Ovary (tissue), 10 donors: ENCODE measurements at places on chromosomes 2 and 18. TPM values are rescaled to one million over a fixed set of nuclear protein-coding genes. Genes with fewer than 3 reads are reported as not detected.

Gene STAT4
- total RNA-seq = 1.5 TPM

Gene TMEM37
- 17.4 TPM for total RNA-seq

Gene GPR17
- total RNA-seq = not detected

Gene INO80D
- 31.7 TPM for total RNA-seq

Gene OR6B2
- total RNA-seq = not detected

Gene IL1F10
- not detected for total RNA-seq

Gene MAL
- total RNA-seq = 1.7 TPM

Gene CFC1
- total RNA-seq = not detected

Gene LRRC30
- not detected for total RNA-seq

Gene TFCP2L1
- total RNA-seq = 2.0 TPM

Gene SERPINB3
- total RNA-seq = not detected

Gene IL36RN
- total RNA-seq = not detected

Gene MEP1B
- total RNA-seq = not detected

Gene SULT1C4
- 11.3 TPM for total RNA-seq

Gene C18orf54
- total RNA-seq = 1.2 TPM

DNA sequence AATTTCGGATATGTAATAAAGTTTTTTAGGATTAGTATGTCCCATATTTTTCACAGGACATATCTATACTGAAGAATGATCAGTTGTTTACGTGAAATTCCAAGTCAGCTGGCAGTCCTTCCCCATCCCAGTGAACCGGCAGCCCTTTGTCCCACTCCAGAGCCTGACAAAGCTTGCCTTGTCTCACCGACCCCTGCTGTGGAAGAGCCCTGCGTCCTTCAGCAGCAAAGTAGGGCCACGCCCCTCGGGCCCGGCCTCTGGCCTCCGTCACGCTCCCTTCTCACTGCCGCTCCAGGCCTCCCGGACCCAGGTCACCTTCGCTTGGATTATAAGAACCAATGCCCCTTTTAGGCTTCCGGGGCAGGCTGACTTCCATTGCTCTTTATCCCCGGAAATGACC is 89.8 kb upstream of the TGIF1 start:
- no peak for DNase-seq

GRCh38 chr2:30218814-30219213 is 12.5 kb upstream of the LBH start:
- no peak for DNase-seq

DNA sequence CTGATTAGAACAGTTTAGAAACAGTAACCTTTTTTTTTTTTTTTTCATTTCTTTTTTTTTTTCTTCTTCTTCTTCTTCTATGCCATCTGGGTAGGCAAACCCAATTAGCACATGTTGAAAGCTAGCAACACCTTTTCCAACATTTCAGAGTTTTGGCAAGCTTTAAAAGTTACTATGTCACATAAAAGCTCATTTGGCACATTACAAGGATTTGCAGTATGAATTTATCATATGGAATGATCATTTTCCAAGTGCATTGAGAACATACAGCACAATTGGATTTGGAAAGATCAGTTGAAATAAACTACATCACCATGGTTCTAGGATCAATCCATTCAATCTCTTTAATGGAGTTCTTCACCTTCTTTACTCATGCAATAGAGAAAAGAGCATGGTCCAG is 847.0 kb downstream of the LRRTM4 start:
- no peak for DNase-seq

- DNase-seq = no peak
Measured at GRCh38 chr2:226579519-226579918, 220.1 kb downstream of the IRS1 start.

DNA sequence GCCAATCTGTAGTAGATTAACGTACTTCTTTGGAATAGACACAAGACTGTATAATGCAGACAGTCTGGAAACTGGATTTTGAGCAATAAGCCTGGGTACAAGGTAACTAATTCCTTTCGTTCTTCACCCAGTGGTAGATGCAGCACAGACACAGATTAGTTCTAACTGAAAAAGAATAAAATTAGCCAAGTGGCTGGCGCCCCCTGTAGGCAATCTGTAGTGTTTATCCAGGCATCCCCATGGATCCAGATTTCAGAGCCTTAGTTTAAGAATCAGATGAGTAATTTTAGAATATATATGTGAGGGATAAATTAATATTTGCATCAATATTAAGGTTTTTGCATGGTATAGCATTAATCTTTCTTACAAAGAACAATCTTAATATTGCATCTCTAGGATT is 563.9 kb downstream of the DCC start:
- DNase-seq = no peak

GRCh38 chr2:95060446-95061118 is 35.1 kb downstream of the MAL start:
- no peak for DNase-seq

- peak; percentile 59 for DNase-seq
Measured at GRCh38 chr2:85133751-85134254, 611 bp downstream of the TCF7L1 start.

GRCh38 chr2:228917220-228917619 is 353.9 kb downstream of the PID1 start:
- no peak for DNase-seq

GRCh38 chr2:120539937-120540718 is 194.2 kb downstream of the INHBB start:
- DNase-seq = peak; percentile 42

GRCh38 chr18:51107598-51108305 is 77.7 kb downstream of the SMAD4 start:
- DNase-seq = no peak

- DNase-seq = no peak
Measured at GRCh38 chr2:200068642-200069041, 113.3 kb downstream of the MAIP1 start.

DNA sequence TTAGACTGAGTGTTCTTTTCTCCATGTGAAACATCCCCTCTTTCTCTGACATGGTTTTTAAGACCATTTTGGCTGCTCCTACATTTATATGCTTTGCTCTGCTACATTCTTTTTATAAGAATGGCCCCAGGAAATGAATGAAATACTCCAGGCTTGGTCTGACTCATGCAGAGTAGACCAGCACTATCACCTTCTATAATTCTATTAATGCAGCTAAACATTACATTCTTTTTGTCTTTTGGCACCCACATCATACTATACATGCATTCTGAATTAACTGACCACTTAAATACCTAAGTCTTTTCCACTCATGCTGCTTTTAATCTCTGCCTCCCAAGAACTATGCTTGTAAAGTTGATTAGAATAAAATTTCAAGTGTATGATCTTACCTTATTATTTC is 94.1 kb downstream of the AAK1 start:
- no peak for DNase-seq

GRCh38 chr2:149799013-149799705 is 211.6 kb upstream of the MMADHC start:
- DNase-seq = no peak

- DNase-seq = peak; percentile 4
Measured at GRCh38 chr2:230896346-230897115, 28.5 kb downstream of the GPR55 start.

DNA sequence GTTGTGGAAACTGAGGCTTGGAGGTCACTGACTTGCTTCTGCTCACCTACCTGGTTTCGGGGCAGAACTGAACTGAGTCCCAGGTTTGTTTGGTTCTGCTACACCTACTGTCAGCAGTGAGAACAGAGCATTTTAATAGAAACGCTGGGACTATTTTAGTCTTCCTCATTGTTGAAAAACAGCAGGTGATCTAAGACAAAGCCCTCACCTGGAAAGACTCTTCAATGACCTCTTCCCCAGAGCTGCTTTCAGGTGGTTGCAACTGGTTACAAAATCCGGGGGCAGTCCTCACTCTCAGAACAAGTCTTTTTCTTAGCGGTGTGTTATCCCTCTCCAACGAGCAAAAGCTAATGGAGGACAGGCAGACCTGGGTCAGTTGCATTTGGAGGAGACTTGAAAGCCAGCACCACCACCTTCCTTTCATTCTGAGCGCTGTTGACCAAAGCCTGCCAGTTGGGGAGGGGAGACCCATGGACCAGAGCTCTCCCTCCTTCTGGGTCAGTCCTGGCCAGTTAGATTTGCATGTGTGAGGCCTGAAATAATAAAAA is 217.0 kb downstream of the NCK2 start:
- no peak for DNase-seq

GRCh38 chr2:194867328-194867727 is 789.7 kb upstream of the SLC39A10 start:
- DNase-seq = no peak

- no peak for DNase-seq
Measured at GRCh38 chr2:217695033-217695520, 307.7 kb downstream of the TNS1 start.

DNA sequence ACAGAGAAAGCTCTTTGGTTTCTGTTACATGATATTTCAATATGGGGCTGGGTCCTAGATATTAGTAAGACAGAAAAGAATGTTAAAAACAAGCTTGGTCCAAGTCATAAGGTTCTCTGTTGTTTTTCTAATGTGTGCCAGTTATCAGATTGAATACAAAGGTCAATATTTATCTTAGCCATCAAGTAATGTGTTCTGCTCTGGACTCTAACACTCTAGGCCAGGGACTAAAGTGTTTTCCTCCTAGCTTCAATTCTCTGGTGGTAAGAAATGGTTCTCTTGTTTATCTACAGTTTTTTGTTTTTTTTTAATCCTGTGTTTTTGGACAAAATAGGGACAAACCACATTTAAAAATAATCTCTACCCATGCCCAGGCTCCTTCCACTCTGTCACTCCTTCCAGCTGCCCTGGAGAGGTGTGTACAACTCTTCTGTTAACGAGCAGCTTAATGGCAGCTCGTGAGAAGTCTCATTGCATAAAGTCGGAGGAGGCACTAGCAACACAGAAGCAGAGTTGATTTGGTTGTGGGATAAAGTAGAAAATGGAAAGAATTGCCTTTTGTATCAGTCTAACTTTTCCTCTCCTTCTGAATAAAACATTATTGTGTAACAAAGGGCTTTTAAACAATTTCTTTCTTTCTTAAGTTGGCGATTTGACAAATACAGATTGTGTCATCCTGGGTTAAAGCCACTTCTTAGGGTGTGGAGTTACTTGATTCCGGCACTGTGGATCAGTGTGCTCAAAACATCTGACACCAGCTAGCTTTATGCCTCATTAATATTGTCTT is 8.0 kb upstream of the SESTD1 start:
- no peak for DNase-seq

- DNase-seq = no peak
Measured at GRCh38 chr2:119699016-119699606, 20.1 kb downstream of the TMEM177 start.

GRCh38 chr2:705971-706511 is 28.8 kb upstream of the TMEM18 start:
- no peak for DNase-seq

DNA sequence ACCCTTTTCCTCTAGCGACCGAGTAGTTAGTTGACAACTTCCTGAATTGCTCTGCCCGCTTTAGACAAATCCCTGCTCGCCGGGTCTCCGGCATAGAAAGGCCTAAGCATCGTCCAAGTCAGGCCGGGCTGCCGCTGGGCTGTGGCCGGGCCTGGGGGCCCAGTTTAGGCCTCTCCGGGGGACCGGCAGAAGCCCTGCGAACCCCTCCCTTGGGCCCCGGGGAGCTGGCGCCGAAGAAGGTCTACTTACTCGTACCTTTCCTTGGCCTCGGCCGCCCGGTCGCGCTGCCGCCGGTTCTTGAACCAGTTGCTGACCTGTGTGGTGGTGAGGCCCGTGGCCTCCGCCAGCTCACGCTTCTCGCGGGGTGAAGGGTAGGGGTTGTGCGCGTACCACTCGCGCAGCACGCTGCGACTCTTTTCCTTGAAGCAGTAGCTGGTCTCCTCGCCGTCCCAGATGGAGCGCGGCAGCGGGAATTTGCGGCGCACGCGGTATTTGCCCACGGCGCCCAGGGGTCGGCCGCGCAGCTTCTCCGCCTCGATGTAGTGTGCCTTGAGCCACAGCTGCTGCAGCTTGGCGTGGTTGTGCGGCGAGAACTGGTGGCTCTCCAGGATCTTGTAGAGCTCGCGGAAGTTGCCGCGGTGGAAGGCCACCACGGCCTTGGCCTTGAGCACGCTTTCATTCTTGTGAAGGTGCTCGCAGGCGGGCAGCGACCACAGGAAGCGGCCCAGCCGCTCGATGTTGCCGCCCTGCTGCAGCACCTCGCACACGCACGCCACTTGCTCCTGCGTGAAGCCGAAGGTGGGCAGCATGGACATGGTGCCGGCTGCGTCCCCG is 739 bp downstream of the SIX2 start:
- DNase-seq = no peak
